Stimulated activated CD8-positive, alpha-beta memory T cell treated with anti-CD3 and anti-CD28 coated beads, Interleukin-4, amount 100 ng/mL, for 48 hours (primary cell): ENCODE measurements at places on chromosomes 3 and 15.
A peak's percentile ranks its signal among the peaks of the same experiment; 100 is the strongest.

DNA sequence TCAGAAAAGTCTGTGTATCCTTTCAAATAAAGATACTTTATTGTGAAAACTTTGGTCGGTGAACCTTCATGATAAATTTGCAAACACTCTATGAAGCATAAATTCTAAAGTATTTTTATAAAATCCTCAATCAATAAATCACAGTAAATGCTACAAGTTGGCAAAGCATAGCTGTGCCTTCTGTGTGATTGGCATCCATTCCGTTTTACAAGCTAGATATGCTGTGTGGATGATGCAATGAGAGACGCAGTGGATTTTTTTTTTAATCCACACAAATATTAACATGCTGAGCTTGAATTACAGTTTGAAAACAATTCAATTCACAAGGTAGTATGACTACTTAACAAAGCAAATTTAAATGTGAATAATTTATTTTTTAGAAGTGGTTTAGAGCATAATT lies 937.2 kb downstream of the ZPLD1 start:
- no peak for DNase-seq

GRCh38 chr3:150721285-150722130 lies 17.8 kb upstream of the ERICH6 start:
- DNase-seq = no peak

DNA sequence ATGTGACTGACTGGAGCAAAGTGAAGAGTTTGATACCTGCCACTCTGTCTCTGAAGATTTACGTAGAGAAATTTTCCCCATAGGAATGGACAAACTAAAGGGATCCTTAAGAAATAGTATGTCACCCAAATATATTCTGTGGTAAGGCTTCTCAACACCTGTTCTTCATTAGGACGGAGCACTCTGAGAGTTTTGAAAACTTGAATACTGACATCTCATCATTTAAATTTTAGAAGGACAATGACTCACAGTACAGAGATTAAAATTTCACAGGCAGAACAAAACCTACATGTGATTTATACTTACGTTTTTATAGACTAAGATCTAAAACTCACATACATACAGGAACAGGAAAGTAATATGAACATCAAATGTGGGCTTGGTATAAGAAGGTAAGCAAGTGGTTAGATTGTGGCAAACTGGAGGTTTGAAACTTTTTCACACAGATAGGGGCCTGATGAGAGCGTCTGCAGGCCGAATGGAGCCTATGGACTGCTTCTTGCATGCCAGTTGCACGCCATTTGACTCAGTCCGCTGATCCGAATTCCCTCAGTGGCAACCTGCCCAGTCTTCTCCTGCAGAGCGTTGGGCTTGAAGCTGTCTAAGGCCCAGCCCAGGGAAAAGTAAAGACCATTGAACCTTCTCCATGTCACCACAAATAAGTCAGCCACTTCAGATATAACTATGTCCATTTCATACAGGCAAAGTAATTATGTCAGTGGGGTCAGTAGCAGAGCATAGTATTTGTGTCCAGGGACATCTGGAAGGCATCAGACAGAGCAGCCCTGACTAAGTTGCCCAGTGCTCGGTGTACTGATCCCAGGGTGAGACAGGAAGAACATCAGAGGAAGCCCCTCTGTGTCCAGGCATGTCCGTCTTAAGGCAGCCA lies 45.7 kb downstream of the ZBTB38 start:
- DNase-seq = peak; percentile 54

- DNase-seq = no peak
These were observed 110.4 kb downstream of the IL1RAP start for GRCh38 chr3:190624282-190624681.

GRCh38 chr15:90044916-90045371 lies 43.8 kb downstream of the ZNF710 start:
- DNase-seq = no peak

DNA sequence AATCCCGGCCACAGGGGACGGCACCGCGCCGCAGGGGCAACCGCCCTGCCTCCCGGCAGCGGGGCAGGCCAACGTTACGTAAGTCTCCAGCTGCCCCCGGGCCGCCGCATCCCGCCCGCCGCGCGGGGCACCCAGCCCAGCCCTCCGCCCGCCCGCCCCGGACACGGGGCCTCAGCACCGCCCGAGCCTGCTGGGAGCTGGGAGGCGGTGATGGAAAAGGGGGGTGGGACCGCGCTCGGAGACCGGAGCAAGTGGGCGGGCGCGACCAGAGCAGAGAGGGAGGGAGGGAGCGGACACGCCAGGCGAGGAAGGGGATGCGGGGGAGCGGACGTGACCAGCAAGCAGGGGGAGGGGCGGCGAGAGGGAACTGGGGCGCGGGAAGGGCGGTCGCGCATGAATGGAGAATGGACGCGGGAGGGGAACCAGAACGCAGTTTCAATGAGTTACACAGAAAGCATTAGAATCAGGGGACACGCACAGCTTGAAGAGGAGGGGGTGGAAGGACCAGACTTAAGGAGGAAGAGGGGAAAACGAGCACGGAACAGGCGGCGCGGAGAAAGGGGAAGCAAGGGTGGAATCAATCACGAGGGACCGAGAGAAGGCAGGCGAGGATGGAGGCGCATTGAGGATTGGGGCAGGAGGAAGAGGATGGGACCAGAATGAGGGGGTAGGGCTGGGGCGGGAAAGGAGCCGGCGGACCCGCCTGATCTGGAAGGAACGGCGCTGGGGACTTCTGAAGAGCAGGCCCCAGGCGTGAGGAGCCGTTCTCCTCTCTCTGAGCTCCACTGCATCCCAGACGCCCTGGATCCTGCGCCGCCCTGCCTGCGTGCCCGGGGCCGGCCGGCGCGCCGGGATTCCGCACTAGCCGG lies 559 bp downstream of the PKM start:
- peak; percentile 92 for DNase-seq

DNA sequence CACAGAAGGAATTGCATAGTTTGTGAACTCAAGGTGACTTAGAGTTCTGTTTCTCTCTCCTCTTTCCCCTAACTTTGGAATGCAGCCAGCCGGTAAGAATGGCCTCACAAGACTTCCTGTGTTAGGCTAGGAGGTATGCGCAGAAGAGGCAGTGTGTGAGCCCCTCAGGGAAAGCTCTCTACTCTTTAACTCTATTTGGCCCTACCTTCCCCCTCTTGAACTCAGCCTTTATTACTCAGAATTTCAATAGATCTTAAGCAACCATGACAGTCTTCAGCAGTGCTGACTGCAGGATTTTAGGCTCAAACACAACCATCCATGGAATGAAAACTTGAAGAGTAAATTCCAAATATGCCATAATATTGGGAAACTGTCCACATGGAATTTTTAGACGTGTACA lies 209.5 kb downstream of the DTWD1 start:
- DNase-seq = no peak
